ENCODE measurements at places on chromosomes 6 and 20.
A peak's percentile ranks its signal among the peaks of the same experiment; 100 is the strongest.

GRCh38 chr6:154868143-154868594, 126.9 kb upstream of the TIAM2 start:
- DNase-seq = no peak

DNA sequence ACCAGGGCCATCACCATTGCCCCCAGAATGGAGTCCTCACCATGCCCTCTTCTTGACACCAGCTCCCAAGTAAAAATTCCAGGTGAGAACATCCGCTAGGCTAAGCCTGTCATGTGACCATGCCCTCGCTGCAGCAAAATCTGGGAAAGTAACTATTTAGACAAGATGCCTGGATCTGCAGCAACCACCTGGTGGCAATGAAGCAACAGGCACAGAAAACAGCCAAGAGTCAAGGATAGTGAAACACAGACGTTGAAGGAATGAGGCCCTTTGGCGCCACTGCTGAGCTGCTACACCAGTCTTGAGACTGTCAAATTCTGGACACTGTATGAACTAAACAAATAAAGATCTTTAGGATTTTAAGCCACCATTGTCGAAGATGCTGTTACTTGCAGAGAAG, 30.1 kb upstream of the TGM6 start:
- no peak for DNase-seq

GRCh38 chr6:79783670-79784394, 152.7 kb downstream of the SH3BGRL2 start:
- DNase-seq = no peak

GRCh38 chr20:63577317-63577894, 3.4 kb upstream of the HELZ2 start:
- peak; percentile 8 for DNase-seq

DNA sequence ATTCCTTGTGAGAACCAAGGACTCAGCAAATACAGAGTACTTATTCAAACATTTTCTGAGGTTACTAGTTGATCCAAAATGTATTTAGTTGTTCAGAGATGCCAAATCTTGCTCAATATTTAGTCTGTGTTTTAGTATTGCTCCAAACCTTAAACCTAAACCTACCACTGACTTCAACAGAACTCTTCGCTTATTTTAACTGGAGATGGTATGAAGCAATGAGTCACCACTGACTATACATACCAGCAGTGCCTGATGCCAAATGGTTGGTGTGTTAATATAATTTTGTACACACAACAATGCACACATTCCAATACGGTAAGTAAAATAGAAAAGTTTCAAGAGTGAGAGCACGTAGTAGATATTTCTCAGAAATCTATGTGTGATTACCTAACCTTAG, 1.9 kb upstream of the SPTLC3 start:
- DNase-seq = no peak

DNA sequence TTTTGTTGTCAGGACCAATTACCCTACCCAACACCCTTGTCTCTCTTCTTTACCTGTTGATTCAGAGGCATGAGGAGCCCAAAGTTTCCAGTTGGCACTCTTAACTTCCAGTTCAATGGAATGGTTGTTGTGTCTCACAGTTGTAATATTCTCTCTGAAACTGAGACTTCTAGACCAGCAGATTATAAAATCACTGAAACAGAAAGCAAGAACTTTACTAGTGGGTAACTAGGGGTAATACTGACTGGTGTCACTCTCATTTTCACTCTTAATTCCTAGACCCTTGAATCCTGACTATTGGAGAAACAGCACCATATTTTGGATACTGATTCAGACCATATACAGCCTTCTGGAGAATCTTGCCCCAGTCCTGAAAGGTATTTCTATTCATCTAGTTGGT, 140.2 kb upstream of the MMS22L start:
- DNase-seq = no peak

DNA sequence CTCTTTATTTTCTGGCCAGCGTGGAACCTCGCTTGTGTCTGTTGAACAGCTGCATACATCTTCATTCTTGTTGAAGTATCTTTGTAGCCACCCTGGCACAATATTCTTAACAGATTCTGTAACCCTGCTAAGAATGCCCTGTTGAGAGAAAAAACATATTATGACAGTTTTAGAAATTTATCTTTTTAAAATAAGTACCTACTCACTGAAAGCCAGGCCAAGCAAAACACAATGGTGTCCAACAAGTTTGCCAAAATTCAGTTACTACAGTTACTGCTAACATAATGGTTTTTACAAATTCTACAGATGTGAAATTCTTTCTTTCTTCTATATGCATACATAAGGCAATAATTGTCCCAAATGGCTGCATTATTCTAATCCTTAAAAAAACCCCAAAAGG, 18.2 kb downstream of the NUP153 start:
- DNase-seq = peak; percentile 39

GRCh38 chr6:143232849-143233248, 172.2 kb downstream of the AIG1 start:
- DNase-seq = peak; percentile 13

DNA sequence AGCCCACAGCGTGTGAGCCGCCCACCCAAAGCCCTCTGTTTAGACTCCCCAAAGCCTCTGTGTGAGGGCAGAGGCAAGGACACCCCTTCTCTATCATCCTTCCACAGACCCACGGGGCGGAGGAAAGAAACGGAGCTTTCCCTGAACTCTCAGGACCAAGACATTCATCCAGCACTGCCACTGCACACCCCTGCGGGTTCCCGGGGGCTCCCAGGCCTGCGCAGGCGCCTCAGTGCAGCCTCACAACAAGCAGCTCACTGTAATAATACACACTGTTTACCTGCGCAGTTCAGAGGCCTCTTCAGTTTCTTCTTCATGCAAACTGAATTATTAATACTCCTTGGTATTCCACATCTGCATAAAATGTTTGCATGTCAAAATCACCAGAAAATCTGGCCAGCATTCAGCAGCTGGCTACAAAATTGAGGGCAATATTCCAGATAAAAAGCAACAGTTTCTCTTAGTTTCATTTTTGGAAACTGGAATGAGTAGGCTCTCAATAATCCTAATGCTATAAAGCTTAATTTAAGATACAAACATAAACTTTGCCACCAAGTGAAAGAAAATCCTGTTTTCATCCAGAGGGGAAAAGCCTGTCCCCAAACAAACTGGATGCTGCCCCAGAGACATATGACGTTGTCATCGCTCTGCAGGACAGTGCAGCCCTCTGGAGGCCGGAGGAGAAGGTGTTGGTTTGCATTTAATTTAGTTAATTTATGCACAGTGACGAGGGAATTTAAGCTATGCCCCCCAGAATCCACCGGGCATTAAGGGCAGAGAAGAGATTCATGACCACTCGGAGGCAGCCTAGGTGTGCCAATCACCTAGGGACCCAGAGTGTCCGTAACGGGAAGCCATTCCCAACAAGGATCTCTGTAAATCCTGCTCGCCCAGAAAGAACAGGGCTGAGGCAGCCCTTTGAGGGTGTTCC, 45.3 kb downstream of the NINL start:
- DNase-seq = no peak

DNA sequence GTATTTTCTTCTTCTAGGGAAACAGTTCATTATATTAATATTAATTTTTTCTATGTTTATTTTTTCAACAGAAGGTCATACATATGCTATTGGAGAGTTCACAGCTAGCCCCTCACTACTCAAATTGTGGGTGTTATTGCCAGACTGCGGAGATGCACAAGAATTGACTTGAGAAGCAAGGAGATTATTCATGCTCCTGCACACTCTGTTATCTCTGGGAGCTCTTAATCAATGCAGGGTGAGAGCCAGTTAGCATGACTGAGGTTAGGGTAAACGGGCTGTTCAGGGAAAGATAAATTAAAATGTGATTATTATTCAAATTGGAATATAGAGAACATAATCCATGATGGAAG, 48.9 kb upstream of the DEFB112 start:
- no peak for DNase-seq

- no peak for DNase-seq
Measured at GRCh38 chr6:37115236-37115895, 54.6 kb upstream of the PIM1 start.

- no peak for DNase-seq
Measured at GRCh38 chr6:150546457-150546856, 53.2 kb upstream of the PLEKHG1 start.

GRCh38 chr20:44024820-44025580, 110.3 kb downstream of the TOX2 start:
- DNase-seq = no peak

DNA sequence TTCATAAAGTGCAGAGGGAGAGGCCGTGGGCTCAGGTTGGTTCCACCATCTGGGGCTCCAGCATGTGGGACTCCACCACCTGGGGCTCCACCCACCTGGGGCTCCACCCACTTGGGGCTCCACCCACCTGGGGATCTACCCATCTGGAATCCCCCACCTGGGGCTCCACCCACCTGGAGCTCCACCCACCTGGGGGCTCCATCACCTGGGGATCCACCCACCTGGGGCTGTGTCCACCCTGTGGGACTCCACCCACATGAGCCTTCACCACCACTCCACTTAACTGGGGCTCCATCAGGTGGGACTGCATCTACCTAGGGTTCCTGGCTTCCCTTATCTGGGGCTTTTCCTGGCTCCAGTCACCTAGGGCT, 226.0 kb upstream of the CDYL start:
- DNase-seq = no peak

GRCh38 chr6:140581601-140582000, 1207.2 kb upstream of the CITED2 start:
- DNase-seq = no peak

DNA sequence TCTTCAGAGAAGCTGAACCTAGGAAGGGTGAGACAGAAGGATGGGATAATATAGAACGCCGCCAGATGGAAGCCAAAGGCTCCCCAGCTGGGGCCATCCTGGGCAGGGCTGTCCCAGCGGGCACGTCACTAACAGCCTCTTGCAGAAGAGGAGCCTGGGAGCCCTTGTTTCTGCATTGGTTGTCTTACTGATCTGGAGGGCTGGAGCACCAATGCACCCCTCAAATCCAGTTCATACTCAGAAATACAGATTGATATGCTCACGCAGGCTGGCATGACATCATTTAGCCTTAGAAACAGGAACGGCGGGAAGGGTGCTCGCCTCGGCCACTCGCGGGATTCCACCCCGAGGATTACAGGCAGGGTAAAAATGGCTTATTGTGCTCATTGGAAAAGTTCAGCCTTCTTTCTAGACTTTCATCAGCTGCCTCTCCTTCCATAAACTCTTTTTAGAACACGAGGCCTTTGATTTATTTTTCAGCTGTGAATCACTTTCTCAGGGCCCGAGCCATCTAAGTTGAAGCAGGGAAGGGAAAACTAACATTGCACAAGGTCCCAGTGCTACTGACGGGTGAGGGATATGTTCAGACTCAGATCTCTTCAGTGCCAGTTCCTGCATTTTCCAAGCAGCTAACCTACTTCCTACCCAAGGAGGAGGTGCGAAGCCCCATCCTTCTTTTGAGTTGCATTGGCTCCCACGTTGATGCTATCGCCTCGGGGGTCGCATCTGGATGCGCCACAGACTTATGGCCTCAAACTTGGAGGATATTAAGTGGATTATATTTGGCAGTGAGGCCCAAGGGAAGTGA, 82.3 kb downstream of the GMPR start:
- DNase-seq = peak; percentile 70

All from NCI-H446 treated with DMSO at 0.1 percent for 48 hours (cell line).